ENCODE measurements at places on chromosomes 3 and 15.

- DNase-seq: no peak
Observed at GRCh38 chr3:182785142-182785541, 8.2 kb upstream of the ATP11B start.

DNA sequence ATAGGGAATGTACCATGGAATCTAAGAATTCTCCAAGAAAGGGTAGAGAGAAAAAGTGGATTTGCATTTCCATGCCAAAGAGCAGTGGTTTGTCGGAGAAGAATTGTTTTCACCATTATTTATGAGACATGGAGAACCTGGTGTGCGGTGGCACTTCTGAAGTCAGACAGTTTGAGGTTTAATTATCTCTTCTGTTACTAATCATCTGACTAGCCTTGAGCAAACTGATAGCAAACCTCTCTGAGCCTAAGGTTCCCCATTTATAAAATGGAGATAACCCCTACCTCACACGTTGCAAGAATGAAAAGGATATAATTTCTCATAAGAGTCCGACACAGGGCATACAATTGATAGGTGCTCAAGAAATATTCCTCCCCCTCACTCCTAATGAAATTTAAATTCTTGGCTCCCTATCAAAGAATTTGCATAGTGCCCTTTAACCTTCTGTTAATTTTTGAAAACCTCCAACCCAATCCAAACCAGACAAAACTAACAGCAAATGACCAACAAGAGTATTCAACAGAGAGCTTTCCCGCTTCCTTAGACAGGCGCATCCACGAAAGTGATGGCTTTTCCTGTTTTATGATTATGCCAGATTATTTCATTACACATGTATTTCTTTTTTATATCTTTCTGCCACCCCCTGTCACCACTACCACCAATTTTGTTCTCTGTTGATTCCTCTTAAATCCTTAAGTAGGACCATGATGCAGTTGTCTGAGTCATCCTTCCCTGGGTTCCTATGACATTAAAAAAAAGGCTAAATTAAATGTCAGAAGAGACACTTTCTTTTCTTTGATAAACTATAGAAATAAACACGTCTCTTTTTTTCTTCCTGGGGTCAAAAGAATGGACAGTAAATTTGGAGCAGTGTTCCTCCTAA is 28.5 kb downstream of the TMEM212 start:
- no peak for DNase-seq

DNA sequence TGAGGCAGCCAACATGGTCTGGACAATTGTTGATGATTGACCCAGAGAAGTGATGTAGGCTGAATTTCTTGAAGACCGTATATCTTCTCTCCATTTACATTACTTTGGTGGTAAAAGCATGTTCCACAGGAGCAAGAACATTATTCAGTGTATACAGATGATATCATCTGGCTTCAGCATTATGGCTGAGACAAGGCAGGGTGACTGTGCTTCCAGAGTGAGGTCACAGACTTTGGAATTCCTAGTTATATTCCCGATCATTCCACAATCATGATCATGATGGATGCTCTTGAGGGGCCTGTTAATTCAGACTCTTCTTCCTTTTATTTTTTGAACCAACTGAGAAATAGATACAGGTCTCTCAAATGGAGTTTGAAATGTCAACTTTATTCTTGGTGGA is 19.0 kb downstream of the PLS1 start:
- DNase-seq: no peak

- no peak for DNase-seq
Observed at GRCh38 chr3:178532476-178532875, 3.8 kb upstream of the KCNMB2 start.

- no peak for DNase-seq
Observed at GRCh38 chr3:126300001-126300760, 57.0 kb downstream of the KLF15 start.

- DNase-seq: no peak
Observed at GRCh38 chr3:39112113-39112512, 4.6 kb downstream of the TTC21A start.

GRCh38 chr15:82952158-82953081 is at the start of gene HOMER2:
TSS of gene HOMER2 (minus strand) at chr15:82952720. CDS start at chr15:82952535, 185 bp downstream.
- peak; percentile 18 for DNase-seq

GRCh38 chr3:69182588-69183316 is 60.4 kb upstream of the LMOD3 start:
- no peak for DNase-seq

GRCh38 chr3:186244016-186244415 is 118.0 kb downstream of the DGKG start:
- no peak for DNase-seq

DNA sequence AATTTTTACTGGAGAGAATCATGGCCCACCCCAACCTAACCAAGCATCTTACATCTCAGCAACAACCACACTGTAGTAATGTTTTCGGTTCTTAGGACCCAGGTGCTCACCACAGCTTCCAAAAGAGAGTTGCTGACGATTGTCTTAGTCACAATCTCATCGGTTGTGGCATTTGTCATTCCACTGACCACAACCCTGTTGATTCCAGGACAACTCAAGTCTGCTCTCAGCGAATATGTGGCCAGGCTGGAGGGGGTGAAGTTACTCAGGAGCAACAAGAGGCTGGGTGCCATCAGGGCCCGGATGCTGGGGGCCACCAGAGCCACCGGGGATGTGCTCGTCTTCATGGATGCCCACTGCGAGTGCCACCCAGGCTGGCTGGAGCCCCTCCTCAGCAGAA is 25.9 kb downstream of the GALNT15 start:
- no peak for DNase-seq

DNA sequence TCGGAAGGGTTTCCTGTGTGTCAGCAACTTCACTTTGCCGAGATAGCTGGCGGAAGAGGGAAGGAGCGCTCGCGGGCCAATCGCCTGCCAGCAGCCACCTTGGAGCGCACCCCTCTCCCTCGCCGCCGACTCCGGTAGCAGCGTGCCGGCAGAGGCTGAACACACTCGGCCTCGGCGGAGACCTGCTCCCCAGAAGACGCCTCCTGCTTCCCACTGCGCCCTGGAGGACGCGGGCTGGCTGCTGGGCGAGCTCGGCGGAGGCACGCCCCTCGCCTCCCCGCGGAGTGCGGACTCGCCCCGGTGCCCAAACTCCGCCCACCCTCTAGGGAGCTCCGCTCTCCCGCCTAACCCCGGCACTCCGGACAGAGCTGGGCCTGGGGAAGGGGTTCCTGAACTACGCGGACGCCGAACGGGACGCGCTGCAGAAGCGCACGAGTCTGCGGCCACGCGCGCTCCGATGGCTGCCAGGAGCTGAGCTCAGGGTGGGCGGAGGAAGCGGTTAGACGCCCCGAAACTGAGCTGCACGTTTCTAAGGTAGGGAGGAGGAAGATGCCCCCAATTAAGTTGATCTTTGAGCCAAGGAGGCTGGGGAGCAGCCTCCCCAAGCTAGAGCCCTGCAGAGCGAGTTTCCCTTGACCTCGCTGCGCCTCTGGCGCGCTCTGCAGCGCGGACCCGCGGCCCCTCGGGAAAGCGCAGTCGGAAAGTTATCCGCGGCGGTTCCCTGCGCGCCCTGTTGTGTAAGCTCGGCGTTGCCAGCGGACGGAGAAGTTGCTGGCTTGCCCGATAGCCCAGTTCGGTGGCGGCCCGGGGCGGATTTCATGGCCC is at the start of gene P2RY1:
Gene P2RY1 (plus strand): TSS at position 356 of the 825 bp plus-strand sequence. CDS start 652 bp downstream, outside the sequence.
- DNase-seq: peak; percentile 92

- DNase-seq: peak; percentile 58
Observed at GRCh38 chr3:134092208-134092701, 62.5 kb upstream of the SLCO2A1 start.

GRCh38 chr3:127805026-127805753 is 17.1 kb downstream of the MGLL start:
- DNase-seq: no peak

GRCh38 chr3:55252921-55253320 is 234.2 kb downstream of the WNT5A start:
- no peak for DNase-seq

GRCh38 chr15:70852501-70853317 is 1.2 kb downstream of the LARP6 start:
- no peak for DNase-seq

- DNase-seq: peak; percentile 99
Observed at GRCh38 chr15:65421360-65422215, 1.2 kb downstream of the IGDCC4 start.

DNA sequence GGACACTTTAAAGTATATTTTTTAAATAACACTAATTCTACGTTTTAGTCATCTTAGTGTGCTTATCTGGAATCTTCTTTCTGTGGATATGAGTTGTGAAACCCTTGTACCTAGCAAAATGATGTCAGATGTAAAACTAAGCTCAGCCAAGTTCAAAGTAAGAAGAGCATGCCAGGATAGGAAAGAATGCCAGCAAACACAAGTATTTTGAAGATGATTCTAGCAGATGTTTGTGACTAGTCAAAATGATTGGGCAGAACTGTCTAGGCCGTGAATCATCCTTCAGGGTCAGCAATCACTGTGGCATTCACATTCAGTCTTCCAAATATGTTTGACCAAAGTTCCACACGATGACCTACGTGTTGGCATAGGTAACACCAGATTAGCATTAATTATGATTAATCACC is 5.4 kb upstream of the PLOD2 start:
- no peak for DNase-seq

DNA sequence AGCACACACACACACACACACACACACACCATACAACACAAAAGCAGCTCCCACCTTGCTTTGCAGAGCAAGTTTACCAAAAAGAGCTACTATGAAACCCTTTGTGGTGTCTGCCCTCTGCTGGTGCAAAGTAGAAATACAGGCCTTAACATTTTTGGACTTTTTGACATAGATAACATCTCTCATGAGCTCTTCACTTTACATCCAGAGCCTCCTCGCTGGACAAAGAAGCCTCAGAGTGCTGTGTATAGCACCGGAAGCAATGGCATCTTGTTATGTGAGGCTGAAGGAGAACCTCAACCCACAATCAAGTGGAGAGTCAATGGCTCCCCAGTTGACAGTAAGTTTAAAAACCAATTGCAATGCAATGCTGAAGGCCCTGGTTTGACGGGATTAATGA is 157.9 kb downstream of the CHL1 start:
- DNase-seq: peak; percentile 38

DNA sequence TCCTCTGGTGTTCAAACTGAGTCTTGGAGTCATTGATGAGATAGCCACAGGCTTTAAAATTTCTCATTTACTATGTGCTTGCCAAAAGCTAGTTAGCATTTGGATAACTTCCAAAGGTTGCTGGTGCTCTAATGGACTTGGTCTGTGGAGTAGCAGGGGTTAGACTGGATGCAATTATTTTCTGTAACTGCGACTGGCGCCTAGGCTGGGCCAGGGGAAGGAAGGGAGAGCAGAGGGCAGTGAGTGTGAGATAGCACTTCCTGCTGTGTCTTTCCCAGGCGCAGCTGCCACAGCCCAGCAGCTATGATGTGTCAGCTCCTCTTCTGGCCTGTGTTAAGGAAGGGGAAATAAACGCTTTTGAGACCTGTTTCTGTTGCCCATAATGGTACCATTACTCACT is 98.6 kb downstream of the MYRIP start:
- no peak for DNase-seq

- no peak for DNase-seq
Observed at GRCh38 chr15:20351448-20351971, 190.1 kb downstream of the GOLGA6L6 start.

GRCh38 chr3:118705487-118706219 is 329.0 kb downstream of the IGSF11 start:
- no peak for DNase-seq

GRCh38 chr3:141846050-141846433 is 30.4 kb upstream of the ATP1B3 start:
- DNase-seq: no peak

GRCh38 chr3:110811050-110811449 is 260.6 kb upstream of the NECTIN3 start:
- DNase-seq: no peak

DNA sequence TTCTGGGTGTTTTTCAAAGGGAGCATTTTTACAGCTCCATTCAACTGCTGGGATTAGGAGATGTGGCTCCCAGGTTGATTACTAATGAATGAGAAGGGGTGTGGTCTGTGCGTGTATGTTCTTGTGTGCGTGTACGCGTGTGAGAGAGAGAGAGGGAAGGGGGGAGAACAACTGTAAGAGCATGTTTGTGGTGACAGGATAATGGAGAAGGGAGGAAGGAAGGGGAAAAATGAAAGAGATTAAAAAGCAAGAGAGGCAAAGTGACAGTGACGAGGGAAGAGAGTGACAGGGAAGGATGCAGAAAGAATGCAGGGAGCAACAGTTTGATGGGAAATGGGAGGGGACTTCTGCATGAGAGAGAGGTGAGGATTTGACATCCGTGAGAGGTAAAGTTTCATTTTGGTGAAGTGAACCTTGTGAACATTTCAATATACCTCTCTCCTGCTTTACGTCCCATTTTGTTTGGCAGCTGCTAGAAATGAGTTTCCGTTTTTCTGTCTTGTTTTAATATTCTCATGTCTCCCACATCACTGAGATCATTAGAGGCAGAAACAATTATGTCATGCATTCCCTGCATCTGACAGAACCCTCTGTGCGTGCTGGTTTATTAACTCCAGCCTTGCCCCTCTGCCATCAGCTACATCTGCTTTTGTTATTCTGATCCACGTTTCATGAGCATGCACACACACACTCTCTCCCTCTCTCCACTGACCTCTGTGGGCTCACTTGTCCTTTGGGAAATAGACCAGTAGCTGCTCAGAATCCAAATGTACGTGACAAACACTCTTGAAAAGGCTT is 161.6 kb downstream of the GAP43 start:
- DNase-seq: no peak

GRCh38 chr3:154583086-154583634 is 153.2 kb upstream of the GPR149 start:
- DNase-seq: no peak

DNA sequence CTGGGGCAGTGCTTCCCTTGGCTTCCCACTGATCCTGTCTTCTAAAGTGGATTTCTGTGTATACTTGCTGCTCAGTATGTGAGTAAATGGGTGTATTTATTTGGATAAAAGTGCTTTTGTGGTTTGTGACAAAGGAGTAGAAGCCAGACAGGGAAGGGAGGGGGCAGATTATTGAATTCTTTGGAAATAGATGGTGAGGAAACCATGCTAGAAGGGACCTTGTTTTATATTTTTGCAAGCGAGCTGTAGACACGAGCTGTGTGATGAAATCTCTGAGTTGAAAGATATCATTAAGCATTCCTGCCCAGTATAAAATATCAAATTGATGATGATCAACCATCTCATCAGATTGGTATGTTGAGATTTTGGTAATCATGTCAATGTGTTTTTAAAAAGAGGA is 68.9 kb downstream of the DUT start:
- no peak for DNase-seq

DNA sequence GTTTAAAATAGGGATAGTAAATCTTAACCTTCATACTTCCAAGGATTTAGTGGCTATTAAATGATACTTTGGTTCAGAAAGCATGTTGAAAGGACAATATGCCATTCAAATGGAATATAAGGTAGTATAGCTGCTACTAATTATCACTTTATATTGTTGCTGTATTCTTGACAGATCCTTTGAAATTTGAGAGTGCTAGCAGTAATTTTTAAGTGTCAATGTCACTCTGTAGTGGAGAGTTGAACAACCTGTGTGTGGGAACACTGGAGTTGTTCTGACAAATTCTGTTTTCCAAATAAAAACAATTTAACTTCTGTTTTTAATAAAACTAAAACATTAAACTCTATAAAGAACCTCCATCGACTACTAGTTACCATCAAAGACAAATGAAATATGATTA is 565.7 kb downstream of the FGF12 start:
- no peak for DNase-seq

- no peak for DNase-seq
Observed at GRCh38 chr3:38574411-38575278, 74.8 kb downstream of the SCN5A start.
